Activated T-helper 1 cell treated with Interleukin-2 at 50 U/mL for 16 hours (primary cell): ENCODE measurements at places on chromosomes 16 and 17.
A peak's percentile ranks its signal among the peaks of the same experiment; 100 is the strongest.

DNA sequence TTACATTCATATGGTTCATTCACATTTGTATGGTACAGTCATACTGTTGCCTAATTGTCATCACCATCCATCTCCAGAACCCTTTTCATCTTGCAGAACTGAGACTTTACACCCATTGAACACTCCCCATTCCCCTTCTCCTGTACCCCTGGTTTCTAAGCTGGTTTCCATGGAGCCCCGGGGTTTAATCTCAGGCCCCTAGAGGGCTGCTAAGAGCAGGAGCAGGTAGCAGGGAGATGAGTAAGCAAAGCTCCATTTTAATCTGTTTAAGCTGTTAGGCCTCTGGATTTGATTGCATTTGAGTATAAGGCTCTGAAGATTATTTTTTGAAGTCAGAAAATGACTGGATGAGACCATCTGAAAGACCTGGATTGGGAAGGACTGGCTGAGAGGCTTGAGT, 68.5 kb upstream of the RPL38 start:
- no peak for DNase-seq

DNA sequence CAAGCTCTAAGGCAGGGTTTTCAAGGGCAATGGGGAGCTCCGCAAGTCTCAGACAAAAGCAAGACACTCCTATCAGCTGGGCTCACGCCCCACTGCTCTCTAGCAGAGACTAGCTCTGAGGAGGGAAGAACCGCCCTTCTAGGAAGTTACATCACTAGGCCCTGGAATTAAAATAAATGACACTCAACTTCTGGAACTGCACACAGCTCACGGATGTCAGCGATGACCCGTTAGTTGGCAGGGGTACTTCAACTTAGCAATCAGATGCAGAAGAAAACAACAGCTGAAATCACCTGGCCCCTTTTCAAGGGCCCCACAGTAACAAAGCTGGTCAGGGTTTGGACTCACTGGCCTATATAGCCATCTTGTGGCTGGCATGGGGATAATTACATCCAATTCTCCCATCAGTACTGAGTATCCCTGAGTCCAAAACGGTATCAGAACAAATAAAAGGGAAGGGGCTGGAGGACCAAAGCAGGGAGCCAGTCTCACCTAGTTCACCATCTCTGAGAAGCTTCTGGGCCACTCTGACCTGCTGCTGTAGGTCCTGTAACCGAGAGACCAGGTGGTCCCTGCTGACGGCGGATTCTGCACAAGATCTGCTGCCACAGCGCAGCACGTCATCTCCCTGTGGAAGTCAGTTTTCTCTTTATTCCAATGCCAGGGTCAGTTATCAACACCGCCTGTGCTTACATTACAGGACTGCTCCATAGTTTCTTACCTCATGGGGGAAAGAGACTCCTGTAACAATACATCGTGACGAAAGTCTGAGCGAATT, 22.2 kb downstream of the SERPINF1 start:
- DNase-seq: no peak

GRCh38 chr16:12410837-12411490, 392.7 kb downstream of the CPPED1 start:
- no peak for DNase-seq

DNA sequence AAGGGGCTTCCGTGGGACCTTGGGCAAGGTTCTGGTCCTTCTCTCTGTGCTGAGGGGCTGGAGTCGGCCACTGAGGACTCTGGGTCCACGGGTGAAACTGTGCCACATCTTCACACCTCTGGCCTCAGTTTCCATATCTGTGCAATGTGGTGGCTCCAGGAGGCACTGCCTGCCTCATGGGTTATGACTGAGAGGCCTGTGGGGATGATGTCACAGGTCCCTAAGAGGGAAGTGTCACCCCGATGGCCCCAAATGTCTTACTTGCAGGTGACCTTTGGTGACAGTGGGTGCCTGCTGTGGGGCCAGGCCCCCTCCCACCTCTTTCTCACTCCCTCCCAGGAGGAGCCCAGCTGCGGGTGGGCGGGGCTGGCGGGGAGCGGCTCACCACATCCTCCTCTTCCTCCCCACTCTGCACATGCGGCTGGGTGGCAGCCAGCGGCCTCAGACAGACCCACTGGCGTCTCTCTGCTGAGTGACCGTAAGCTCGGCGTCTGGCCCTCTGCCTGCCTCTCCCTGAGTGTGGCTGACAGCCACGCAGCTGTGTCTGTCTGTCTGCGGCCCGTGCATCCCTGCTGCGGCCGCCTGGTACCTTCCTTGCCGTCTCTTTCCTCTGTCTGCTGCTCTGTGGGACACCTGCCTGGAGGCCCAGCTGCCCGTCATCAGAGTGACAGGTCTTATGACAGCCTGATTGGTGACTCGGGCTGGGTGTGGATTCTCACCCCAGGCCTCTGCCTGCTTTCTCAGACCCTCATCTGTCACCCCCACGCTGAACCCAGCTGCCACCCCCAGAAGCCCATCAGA, at the start of gene IL21R:
Gene IL21R (plus strand): TSS at position 407 of the 801 bp plus-strand sequence. CDS start 27,898 bp downstream, outside the sequence.
- peak; percentile 87 for DNase-seq

DNA sequence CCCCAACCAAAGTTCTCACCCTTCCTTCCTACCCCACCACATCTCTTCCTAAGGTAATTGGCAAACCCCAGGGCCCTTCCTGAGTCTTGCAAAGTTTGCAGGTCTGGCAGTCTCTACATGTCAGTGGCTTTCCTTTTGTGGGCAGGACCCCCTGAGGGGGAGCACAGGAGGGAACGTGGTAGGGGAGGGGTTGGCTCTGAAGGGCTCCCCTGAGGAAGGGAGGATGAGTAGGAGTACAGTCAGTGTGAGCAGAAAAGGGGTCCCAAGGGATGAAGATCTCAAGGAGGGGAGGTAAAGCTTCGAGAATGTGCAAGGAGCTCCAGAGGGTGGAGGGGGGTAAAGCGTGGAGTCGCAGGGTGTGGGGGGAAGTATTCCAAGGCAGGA, 206.9 kb downstream of the RAB11FIP4 start:
- DNase-seq: no peak

GRCh38 chr16:66229651-66230050, 136.8 kb upstream of the CDH5 start:
- DNase-seq: no peak

DNA sequence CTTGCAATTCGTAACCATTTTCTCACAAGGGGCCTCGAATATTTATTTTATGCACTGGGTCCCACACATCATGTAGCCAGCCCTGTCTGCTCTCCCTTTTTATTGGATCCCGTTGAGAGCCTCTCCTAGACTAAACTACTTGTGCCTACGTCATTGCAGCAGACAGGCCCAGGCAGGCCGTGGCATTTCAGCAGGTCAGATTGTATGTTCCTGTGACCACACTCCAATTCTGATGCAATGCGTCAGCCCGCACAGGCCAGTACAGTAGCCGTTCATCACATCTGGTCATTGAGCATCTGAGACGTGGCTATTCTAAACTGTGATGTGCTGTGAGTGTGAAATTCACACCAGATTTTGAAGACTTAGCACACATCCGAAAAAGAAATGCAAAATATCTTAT, 42.2 kb downstream of the ABAT start:
- DNase-seq: no peak
